Dorsolateral prefrontal cortex (tissue), 122 donors: ENCODE measurements at places on chromosomes 5 and 9.
A peak's percentile ranks its signal among the peaks of the same experiment; 100 is the strongest.

DNA sequence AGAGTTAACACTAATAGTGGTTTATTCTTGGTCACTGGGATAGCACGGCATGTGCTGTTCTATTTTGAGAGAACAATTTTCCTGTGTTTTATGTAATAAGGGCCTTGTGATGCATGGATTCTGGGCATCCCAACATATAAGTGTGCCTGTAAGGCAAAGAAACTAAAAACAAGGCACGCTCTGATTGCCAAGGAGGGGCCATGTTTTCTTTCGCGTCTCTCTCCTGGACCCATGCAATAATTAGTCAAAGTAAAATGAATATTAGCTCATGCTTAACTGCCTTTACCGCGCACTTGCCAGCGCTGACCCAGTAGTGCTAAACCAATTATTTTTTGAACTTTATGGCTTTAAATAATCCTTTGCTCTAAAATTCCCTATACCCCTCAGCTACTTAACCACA is 140.9 kb downstream of the PSAT1 start:
- DNase-seq: no peak

GRCh38 chr5:10409504-10409903 is 32.2 kb upstream of the ROPN1L start:
- DNase-seq: no peak

GRCh38 chr9:129113645-129114304 is 2.6 kb downstream of the PTPA start:
- no peak for DNase-seq

GRCh38 chr9:127762111-127762676 is 16.3 kb downstream of the SH2D3C start:
- no peak for DNase-seq

GRCh38 chr5:179904463-179905160 is 3.1 kb downstream of the TBC1D9B start:
- no peak for DNase-seq

GRCh38 chr9:33818847-33819500 is 2.0 kb downstream of the UBE2R2 start:
- DNase-seq: no peak

DNA sequence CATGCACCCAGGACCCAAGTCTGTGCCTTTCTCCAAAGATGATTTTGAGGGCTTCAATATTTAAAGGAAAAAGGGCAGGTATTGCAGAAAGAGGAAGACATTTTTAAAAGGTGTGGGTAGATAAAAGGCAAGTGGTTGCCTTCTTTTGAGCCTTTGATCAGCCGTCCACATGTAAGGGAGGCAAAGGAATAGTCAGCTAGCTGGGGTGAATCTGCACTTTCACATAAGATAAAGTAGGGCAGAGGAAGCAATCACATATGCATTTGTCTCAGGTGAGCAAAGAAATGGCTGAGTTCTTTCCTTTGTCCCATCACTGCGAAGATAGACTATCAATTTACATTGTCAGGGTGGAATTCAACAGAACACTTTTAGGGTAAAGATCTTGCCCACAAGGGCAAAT is 19.9 kb downstream of the MGAT1 start:
- no peak for DNase-seq

DNA sequence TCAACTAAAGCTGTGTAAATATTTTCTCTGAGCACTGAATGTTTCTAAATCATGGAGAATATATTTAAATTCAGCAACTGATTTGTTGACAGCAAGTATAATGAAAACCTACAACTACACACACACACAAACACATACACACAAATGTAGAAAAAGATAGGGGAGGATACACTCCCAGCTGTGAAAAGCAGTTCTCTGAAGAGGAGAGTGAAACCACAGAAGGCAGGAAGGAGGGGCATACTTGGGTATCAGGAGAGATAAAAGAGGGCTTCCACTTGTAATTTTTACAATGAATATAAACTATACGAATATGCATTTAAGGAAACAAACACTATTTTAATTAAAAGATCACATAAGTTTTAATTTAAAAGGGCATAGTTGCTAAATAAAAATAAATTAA is 227.8 kb upstream of the SLC24A2 start:
- DNase-seq: no peak

DNA sequence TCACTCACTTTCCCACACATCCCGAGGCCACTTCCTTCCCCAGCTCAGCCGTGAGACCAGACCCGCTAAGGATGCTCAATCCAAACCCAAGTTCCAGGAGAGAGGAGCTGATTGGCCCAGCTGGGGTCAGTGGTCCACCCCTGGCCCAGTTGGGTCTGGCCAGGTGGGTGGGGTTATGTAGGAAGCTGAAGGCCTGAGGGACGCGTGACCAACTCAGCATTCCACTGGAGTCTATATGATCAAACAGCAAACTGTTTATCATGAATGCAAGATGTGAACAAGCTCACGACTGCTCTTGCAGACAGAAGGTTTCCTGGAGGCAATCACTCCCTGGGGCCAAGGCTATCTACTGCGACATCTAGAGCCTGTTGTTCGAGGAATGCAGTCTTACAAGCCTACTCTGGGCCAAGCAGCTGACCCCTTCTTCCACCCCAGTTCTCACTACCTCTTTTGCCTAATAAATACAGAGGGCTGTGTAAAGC is 4.9 kb upstream of the RAPGEF1 start:
- DNase-seq: no peak

- no peak for DNase-seq
Measured at GRCh38 chr9:32326146-32326545, 58.3 kb upstream of the ACO1 start.

DNA sequence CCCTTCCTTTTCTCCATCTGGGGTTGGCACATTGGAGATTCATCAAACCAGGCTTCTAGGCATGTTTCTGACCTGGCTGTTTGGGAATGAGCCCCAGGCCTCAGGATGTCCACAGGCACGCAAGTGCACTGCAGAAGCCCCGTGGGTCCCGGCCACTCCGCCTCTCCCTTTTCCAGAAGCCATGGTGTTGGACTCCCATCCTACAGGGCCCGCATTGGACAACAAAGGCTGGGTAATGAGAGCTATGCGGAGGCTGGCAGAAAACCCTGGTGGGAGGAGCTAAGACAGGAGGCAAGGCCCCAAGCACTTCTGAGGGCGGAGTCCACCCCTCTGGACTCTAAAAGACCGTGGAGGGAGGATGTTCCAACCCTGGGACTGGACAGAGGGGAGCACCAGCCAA is 160.6 kb downstream of the OLFM1 start:
- DNase-seq: no peak

DNA sequence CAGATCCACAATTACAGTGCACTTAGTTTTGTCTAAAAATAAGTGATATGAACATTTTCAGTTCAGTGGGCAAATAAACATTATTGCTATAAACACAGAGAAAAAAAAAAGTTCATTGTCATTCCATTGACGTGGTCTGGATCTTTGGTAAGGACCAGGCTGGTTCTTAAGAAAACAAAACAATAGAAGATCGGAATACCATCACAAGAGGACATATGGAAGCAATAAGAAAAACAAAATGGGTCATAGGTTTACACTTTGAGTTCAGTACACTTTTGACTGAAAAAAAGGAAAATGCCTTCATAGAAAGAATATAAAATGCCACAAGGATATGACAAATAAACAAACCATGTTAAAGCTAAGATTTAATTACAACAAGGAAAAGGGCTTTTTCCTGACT is 289.5 kb upstream of the TYRP1 start:
- no peak for DNase-seq

DNA sequence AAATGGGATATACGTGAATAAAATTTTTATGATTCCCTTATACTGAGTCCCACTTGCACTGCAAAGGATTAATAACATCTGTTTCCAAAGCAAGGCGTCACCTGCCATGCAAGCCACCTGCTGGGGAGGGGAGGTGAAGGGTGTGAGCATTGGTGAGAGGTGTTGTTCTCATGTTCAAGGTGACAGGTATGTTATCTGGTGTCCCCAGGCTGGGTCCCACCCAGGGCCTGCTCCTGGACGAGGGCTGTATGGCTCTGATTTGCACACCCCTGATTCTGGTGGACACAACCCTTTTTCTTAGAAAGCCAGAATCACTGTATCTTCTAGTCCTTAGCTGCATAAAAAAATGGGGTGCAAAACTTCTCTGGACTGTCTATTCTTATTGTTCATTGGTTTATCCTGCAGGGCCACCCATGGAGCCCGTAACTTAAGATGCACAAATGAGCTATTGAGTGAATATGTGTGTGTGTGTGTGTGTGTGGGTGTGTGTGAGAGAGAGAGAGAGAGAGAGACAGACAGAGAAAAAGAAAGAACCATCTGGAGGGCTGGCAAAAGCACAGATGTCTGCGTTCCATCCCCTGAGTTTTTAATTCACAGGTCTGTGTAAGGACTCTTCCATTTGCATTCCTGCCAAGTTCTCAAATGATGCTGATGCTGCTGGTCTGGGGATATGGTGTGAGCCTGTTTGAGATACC is 53.7 kb downstream of the SYK start:
- no peak for DNase-seq

- DNase-seq: no peak
Measured at GRCh38 chr9:112569186-112569585, 82.6 kb downstream of the KIAA1958 start.

- DNase-seq: peak; percentile 28
Measured at GRCh38 chr5:13946111-13946510, 1.6 kb upstream of the DNAH5 start.

DNA sequence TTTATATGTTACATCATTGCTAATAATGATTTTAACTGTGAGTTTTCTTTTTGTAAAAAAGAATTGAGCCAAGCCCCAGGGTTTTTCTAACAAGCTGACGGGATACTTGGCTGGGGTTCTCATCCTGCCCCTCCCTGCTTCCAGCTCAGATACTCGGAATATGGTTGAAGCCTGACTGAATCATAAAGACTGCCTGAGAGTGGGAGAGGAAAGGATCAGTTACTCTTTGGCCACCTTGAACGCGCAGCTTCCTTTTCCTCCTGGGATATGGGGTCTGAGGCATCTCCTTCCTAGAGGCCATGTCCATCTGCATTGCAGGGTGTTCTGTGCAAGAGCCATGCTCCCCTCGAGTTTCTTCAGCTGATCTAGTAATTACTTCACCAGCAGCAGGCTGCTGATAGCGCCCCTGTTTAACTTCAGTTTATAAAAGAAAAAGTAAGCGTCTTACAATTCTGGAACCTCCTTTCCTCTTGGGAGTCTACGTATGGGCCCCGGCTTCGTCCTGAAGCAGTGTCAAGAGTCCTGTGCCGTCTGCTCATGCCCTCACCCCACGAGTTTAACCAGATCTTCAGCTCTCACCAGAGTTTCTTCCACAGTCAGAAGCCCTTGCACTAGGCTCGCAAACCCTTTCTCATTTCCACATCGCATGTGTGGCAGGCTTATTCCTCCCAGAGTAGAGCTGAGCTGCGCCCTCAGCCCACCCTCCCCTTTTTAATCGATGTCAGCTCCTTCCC is 130.0 kb downstream of the MVB12B start:
- DNase-seq: no peak

- DNase-seq: no peak
Measured at GRCh38 chr9:21682381-21682780, 120.1 kb upstream of the MTAP start.

DNA sequence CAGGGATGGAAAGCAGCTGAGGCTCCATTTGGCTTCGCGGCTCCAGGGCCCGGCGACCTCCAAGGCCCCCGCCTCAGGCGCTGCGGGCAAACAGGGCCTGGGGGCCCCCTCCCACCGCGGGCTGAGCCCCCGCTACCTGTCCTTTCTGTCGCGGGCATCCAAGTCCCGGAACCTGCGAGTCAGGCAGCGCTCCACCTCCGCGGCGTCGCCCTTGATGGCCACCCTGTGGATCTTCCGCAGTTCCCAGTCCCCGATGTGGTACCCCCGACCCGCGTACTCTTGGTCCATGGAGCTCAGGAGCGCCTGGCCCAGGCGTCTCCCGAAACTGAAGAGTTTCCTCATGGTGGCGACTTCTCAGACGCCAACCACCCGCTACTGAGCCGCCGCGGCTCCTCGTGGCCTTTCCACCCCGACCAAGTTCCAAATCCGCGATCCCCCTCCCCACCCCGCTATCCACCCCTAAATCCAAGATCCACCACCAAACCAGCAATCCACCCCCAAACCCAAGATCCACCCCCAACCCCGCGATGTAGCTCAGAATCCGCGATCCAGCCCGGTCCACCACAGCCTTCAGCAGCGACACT is 86.5 kb upstream of the CCDC180 start:
- DNase-seq: no peak

DNA sequence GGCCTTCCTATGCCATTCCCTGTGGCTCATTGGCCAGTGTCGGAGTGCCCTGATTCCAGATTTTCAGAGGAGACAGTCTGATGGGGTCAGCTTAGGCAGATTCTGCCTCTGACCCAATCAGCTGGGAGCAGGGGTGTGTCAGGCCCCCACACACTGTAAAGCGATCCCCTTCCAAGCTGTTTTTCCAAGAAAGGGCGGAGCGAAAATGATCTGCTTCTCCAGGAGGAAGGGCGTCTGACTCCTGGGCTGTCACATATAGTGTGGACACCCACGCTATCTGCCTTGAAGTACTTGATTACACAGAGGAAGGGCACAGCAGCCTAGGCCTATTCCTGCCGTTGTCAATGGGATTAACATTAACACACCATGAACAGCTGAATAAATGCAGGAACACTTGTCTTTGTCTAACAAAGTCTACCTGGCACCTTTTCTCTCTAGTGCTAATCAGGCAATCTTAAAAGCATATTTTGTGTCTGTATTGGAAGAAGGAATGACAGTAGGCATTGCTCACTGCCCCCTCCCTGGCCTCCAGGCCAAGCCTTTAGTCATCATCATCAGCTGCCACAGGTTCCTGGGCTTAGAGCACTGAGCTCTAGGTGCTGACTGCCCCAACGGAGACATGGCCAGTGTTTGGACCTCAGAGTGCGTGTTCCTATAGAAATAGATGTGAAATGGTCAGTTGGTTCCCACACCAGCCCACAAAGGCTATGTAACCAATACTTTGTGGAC is 218.7 kb downstream of the MELK start:
- no peak for DNase-seq

DNA sequence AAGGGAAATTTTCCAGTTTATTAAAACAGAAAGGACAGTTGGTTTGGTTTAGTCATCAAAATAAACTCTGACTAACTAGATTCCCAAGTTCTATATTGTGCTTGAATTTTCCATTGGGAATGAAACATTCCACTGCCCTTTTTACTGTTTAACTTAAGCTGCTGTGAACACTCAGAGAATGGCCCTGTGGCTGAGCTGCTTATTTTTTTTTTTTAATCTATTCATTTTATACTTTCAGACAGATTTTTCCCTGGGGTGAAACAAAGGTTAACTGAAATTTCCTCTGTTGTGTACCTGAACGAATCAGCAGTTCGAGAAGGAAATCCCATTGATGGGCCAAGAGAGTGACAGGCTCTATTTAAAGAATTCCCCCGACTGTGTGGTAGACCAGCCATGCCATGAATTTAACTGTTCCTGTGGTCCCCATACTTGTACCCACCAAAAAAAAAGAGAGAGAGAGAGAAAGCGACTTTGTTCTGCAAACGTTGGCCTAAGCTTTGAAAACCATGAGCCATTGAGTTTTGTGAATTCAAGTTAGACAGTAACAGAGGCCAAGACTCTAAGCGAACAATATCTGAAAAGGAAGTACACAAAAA is 138.7 kb upstream of the GRHPR start:
- no peak for DNase-seq

DNA sequence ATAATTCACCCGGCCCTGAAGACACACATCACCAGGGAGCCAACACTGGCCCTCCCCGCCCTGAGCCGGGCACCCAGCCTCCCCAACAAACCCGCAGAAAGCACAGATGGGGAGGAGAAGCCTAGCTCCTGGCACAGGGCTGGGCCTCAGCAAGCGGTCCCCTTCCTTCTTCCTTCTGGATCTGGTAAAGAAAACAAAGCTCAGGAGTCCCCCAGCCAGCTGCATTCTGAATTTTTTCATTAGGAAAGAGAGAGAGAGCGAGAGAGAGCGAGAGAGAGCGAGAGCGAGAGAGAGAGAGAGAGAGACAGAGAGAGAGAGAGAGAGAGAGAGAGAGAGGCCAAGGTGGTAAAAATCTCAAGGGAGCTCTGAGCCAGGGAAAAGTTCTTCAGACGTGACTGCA is 195.7 kb downstream of the CRB2 start:
- DNase-seq: no peak
